ENCODE measurements at places on chromosomes 6 and 20.

DNA sequence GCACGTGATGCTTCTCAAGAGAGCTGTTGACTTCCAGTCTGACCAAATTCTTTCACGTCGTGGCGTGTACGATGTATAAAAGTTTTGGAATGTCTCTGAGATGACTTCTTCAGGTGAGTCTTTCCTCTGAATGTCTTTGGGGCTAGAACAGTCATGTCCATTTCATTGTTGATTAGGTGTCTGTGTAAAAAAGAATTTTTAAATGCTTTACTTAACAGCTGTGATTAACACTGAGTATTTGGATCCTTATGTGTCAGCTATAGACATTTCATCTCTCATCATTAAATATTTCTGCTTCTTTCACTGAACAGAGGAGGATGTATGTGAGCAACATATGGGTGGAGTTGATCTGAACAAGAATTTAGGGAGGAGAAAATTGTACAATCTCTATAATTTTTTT is 29.3 kb upstream of the KIF13A start:
- no peaks in the 10 kb centered on the region for H3K27me3 ChIP-seq
- no peak overlapping the region for H3K27ac ChIP-seq
- H3K36me3 ChIP-seq = no peaks in the 10 kb centered on the region
- no peak for DNase-seq

DNA sequence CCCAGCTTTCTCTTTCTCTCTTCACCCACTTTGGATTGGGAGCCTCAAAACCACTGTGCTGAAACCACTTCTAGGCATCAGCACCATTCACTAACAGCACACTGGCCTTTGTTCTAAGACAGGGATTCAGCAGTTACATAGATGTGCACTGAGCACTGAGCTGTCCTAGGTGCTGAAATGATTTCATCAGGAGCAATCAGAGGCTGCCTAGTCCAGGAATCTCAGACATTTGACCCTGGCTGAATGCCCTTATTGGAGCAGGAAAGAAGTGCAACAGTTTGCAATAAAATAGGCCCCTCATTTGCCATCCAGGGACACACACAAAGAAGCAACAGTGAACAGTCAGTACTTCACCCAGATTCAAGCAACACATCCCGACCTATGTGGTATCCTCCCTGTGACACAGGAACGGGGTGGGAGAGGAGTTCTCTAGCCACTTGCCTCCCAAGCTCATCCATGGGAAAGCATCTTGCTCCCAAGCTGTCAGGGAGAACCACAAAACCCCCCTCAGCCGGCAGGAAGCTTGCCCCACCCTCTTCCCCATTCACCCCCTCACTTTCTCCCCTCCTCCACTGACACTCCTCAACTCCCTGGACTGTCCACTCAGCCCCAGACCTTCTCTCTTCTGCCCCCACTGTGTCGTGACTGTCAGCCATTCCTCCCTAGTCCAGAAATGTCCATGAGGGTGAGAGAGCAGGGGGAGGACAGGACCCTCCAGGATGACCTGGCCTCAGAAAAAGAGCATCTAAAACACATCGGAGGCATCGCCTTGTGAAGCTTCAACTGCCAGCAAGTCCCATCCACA is 304.4 kb downstream of the PREX1 start:
- no peaks in the 10 kb centered on the region for H3K4me1 ChIP-seq
- peak; percentile 43 for DNase-seq
- H3K27me3 ChIP-seq = no peaks in the 10 kb centered on the region
- H3K27ac ChIP-seq = no peak overlapping the region
- H3K4me3 ChIP-seq = no peak overlapping the region

GRCh38 chr6:71510057-71510713 is 221.6 kb downstream of the OGFRL1 start:
- H3K27me3 ChIP-seq = no peaks in the 10 kb centered on the region
- H3K4me3 ChIP-seq = no peak overlapping the region
- H3K27ac ChIP-seq = no peak overlapping the region
- H3K36me3 ChIP-seq = no peaks in the 10 kb centered on the region
- H3K4me1 ChIP-seq = no peaks in the 10 kb centered on the region

- H3K36me3 ChIP-seq = peaks cover 10% of the 10 kb centered on the region
- H3K4me3 ChIP-seq = no peak overlapping the region
- H3K27me3 ChIP-seq = no peaks in the 10 kb centered on the region
Observed at GRCh38 chr20:47348539-47349142, 7.9 kb downstream of the ZMYND8 start.

DNA sequence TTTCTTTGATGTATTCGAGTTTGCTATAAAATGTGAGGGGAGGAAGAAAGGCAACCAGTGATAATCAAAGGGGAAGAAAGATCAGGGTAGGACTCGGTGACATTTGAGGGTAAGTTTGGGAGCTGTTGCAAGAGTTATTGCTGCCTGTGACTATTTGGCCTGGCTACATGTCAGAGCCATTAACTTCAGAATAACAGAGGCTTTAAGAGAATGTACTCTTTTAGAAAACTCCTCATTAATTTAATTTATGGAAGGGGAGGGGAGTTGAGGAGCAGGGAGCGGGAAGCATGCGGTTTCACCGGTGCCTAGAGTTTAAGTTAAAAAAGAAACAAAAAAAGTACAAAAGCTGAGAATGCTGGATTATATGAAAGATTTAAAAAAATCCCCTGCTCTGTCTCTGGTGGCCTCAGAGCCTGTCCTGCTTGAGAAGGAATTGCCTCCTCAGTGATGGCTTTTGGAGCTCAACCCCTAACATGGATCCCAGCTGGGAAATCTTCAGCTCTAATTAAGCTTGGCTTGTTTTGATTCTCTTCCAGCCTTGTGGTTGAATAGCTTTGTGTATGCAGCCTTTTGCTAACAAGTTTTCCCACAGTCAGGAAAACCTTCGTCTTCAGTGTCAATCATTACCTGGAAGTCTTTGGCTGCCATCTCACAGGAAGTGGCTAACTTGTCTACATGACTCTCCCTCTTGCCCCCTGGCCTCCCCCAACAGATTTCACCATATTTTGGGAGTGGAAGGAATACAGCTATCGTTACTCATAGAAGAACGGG is 238.2 kb downstream of the SOX4 start:
- H3K4me3 ChIP-seq = no peak overlapping the region
- H3K36me3 ChIP-seq = no peaks in the 10 kb centered on the region
- DNase-seq = no peak
- H3K27ac ChIP-seq = no peak overlapping the region

GRCh38 chr6:112760831-112761230 is 413.7 kb downstream of the RFPL4B start:
- no peaks in the 10 kb centered on the region for H3K36me3 ChIP-seq
- H3K4me3 ChIP-seq = no peak overlapping the region
- DNase-seq = no peak
- no peaks in the 10 kb centered on the region for H3K27me3 ChIP-seq

GRCh38 chr20:53739799-53740785 is 146.5 kb upstream of the ZNF217 start:
- peaks cover 3% of the 10 kb centered on the region for H3K36me3 ChIP-seq
- no peaks in the 10 kb centered on the region for H3K27me3 ChIP-seq
- H3K4me1 ChIP-seq = peaks cover 64% of the 10 kb centered on the region

DNA sequence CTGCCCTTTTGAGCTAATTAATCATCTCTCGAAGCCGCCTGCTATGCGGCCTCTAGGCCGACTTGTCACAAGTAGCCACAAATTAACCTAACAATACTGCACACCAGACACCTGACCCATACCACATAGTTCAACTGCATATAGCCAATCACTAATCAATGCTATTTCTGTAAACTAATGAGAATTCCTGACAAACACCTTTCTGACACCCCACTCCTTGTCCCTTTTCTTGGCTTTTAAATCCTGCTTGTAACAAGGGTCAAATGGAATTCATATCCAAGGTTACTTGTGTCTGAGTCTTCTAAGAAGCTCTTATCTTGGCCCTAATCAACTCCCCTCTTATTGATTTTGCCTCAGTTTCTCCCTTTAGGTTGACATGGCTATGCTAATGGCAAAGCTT is 366.1 kb downstream of the NRN1 start:
- H3K4me3 ChIP-seq = no peak overlapping the region
- H3K4me1 ChIP-seq = no peaks in the 10 kb centered on the region
- no peaks in the 10 kb centered on the region for H3K27me3 ChIP-seq
- H3K27ac ChIP-seq = no peak overlapping the region

DNA sequence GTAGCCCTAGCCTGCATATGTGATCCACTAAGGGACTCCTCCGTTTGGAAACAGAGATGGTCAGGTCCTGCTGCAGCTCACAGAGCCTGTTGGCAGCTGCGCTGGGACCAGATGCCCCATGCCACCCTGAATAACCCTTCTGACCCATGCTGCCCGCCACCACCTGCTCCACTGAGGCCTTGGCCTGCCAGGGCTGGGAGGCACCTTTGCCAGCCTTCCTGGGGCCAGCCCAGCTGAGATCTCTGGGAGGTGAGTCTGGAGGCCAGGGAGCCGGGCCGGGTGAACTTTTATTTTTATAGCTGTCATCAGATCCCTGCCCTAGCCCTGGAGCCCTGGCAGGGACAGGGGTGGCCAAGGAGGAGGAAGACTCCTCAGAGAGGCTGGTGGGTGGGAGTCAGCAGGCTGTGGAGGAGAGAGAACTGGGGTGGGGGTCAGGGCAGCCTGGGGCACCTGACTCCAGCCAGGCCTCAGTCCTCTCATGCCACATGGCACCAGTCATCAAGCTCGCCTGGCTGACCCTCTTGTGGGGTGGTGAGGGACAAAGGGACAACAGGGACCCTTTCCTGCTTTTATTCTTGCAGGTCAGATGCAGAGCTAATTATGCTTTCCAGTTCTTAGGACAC is 10.0 kb downstream of the CEBPB start:
- H3K4me3 ChIP-seq = no peak overlapping the region
- H3K4me1 ChIP-seq = peaks cover 3% of the 10 kb centered on the region
- peaks cover 2% of the 10 kb centered on the region for H3K36me3 ChIP-seq
- H3K27ac ChIP-seq = no peak overlapping the region

DNA sequence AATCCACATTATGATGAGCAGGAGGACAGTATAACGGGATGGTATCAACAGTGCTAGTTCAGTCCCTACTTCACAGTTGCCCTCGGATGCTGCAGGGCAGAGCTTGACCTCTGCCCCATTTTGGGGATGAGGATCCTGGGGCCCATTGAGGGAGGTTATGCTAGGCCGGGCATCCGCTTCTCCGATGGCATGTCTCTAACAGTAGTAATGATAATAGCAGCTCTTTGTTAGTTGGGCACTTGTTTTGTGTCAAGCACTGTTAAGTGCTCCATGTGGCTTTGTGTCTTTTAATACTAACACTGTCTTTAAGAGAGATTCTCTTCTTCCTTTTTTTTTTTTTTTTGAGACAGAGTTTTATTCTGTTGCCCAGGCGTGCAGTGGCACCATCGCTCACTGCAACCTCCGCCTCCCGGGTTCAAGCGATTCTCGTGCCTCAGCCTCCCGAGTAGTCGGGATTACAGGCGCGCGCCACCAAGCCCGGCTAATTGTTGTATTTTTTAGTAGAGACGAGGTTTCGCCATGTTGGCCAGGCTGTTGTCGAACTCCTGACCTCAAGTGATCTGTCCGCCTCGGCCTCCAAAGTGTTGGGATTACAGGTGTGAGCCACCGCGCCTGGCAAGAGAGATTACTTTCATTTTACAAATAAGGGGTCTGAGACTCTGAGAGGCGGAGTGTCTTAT is 1.1 kb downstream of the MAPRE1 start:
- peak overlapping the region; percentile 99 for H3K4me3 ChIP-seq
- peaks cover 47% of the 10 kb centered on the region for H3K4me1 ChIP-seq

DNA sequence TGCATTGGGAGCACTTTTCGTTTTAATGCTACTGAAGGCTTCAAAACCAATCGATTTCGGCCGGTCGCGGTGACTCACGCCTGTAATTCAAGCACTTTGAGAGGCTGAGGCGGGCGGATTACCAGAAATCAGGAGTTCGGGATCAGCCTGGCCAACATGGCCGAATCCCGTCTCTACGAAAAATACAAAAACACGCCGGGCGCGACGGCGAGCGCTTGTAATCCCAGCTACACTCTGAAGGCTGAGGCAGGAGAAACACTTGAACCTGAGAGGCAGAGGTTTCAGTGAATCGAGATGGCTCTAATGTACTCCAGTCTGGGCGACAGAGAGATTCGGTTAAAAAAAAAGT is 58.4 kb downstream of the TRIM38 start:
- H3K4me3 ChIP-seq = peak overlapping the region; percentile 97
- peaks cover 6% of the 10 kb centered on the region for H3K36me3 ChIP-seq
- peak overlapping the region; percentile 100 for H3K27ac ChIP-seq
- peak; percentile 70 for DNase-seq

DNA sequence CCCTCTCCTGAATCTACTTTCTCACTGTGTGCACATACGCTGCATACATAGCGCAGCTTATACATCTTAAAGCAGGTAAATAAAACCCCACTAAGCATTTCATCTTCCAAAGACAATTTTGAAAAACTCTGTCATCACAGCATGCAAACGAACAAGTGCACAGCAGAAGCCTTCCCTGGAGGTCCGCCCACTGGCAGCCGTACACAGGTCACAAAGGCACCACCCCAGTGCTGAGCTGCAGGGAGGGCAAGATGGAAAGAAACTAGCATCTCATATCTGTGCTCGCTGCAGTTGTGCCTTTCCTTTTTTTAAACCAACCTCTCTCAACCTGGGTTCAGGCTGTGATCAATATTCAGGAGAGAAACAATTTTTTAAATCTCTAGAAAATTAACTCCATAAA is 73.3 kb downstream of the HUS1B start:
- no peak overlapping the region for H3K27ac ChIP-seq
- H3K27me3 ChIP-seq = no peaks in the 10 kb centered on the region
- H3K4me1 ChIP-seq = peaks cover 31% of the 10 kb centered on the region
- no peak for DNase-seq
- H3K36me3 ChIP-seq = peaks cover 1% of the 10 kb centered on the region

- no peak overlapping the region for H3K27ac ChIP-seq
- no peak for DNase-seq
- no peaks in the 10 kb centered on the region for H3K4me1 ChIP-seq
- H3K4me3 ChIP-seq = no peak overlapping the region
Observed at GRCh38 chr6:160190973-160191372, 67.6 kb downstream of the SLC22A2 start.

DNA sequence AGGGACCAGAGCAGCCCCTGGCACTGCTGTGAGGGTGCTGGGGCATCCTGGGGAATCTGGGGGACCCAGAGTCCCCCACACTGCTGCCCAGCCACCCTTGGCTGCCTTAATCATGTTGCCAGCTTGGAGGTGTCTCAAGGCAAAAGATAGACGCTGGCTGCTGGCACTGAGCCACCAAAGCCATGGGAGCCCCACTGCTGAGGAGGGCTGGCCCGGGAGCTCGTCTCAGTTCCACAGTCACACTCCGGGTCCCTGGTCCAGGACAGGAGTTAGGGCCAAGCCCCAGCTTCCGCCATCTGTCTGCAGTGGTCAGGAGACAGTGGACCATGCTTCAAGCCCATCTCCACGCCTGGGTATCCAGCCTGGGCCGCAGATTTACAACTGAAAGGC is 41.0 kb upstream of the HMGA1 start:
- H3K36me3 ChIP-seq = no peaks in the 10 kb centered on the region
- H3K27ac ChIP-seq = no peak overlapping the region
- peaks cover 7% of the 10 kb centered on the region for H3K4me1 ChIP-seq
- H3K27me3 ChIP-seq = peaks cover 37% of the 10 kb centered on the region

DNA sequence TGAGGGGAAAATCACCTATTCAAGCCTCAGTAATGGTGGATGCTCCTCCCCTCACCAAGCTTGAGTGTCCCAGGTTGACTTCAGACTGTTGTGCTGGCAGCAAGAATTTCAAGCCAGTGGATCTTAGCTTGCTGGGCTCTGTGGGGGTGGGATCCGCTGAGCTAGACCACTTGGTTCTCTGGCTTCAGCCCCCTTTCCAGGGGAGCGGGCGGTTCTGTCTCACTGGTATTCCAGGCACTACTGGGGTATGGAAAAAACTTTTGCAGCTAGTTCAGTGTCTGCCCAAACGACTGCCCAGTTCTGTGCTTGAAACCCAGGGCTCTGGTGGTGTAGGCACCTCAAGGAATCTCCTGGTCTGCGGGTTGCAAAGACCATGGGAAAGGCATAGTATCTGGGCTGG is 42.9 kb upstream of the UFL1 start:
- no peaks in the 10 kb centered on the region for H3K4me1 ChIP-seq
- peaks cover 6% of the 10 kb centered on the region for H3K27me3 ChIP-seq
- H3K4me3 ChIP-seq = no peak overlapping the region
- H3K27ac ChIP-seq = no peak overlapping the region
- DNase-seq = no peak

Measured in activated naive CD4-positive, alpha-beta T cell treated with anti-CD3 and anti-CD28 coated beads, Interleukin-2, amount 10 ng/mL, durations not matched to agents 7 days and 5 days (primary cell).